Cerebellum (tissue), 4 donors: ENCODE measurements at places on chromosomes 5 and 9.
A peak's percentile ranks its signal among the peaks of the same experiment; 100 is the strongest.

DNA sequence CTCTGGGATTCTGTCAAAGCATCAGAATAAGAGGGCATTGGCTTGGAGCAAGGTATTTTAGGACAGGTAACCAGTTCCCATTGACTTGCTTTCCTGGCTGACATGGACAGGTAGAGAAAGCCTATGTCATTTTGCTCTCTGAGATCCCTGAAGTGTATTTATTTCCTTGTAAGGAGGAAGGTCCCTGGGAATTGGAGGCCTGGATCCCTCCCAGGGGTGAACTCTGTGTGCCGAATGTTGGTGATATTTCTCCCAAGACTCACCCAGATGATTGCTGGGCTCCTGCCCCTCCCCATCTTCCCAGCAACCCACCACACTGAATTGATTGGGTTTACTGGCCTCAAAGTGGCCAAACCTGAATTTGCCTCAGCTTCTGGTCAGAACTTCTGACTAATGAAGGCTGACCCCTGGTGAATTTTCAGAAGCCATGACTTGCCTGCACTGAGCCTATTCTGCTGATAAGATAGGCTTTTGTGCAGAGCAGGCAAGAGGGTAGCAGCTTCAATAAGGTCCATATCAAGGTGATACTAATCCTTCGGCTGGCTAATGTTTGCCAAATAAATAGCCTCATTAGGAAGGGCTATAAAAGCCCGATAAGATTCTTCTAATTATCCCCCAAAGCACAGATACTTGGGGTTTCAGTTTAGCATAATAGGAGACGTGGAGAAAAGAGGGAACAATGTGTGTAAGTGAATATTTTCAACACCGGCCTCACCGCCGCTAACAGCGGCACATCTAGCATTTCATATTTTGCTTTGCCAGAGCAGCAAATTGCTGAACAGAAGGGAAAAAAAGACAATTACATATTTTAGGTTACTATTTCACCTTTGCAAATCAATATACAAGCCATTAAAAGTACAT lies 152.9 kb upstream of the PITX1 start:
- no peak for DNase-seq

DNA sequence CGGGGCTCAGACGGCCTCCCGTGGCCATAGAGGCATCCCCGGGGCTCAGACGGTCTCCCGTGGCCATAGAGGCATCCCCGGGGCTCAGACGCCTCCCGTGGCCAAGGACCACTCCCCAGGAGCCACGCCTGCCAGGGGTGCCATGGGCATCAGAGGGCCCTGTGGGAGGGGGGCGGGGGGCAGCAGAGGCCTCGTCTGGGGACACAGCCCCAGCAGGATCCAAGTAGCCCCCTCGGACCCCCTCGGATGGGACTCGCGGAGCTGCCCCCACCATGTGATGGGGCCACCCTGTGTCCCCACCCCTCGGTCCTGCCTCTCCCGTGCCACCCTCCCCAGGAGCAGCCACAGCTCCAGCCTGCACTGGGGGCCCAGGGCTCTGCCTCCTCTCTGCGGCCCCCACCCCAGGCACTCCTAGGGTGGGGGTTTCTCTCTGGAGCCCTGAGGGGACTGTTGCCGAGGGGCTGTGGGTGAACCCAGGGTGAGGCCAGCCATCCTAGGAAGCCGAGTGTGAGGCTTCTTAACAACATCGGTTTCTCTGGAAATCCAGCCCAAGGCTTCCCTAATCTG lies 2.5 kb downstream of the ENTPD8 start:
- DNase-seq = no peak

DNA sequence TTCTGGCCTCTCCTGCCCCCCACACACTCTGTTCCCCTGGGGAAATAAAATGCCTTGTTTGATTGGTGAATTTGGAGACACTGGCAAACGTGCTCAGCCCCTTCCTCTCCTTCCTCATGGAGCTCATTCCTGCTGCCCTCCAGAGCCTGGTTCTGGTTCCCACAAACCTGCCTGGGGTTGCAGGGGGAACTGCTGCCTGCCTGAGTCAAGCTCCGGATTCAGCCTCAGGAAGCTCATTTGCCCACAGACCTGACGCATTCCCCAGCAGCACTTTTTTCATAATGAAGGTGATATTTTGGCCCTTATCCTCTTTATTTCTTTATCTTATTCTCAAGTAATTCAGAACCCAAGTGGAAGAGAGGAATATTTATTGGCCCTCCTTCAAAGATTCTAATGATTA lies 140.5 kb downstream of the TTLL11 start:
- no peak for DNase-seq

DNA sequence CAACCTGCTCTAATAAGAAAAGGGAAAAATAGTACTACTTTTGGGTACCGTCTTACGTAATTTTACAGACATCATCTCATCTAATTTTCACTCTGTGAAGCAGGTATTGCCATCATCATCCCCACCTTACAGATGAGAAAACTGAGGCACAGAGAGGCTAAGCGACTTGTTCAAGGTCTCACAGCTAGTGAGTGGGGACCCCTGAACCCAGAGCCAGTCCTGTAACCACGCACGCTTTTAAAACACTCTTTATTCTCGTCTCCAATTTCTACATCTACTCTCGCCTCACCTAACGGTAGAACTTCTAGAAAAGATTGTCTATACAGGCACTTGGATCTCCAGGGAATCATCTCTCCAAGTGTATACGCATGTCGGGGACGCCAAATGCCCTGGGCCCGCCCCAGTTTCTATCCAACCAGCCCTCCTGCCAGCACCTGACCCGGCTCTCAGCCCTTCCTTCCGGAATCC lies 1.5 kb upstream of the TRAF1 start:
- DNase-seq = peak; percentile 28

GRCh38 chr9:95077766-95078370 lies 239.6 kb downstream of the FANCC start:
- no peak for DNase-seq
